Endothelial cell (in vitro differentiated cells): ENCODE measurements at places on chromosomes 6 and 20.

GRCh38 chr20:60327971-60328660 lies 369.9 kb downstream of the CDH26 start:
- H3K27me3 ChIP-seq: no peaks in the 10 kb centered on the region
- no peak overlapping the region for H3K4me3 ChIP-seq
- no peaks in the 10 kb centered on the region for H3K36me3 ChIP-seq
- no peak overlapping the region for H3K27ac ChIP-seq
- H3K4me1 ChIP-seq: no peaks in the 10 kb centered on the region

GRCh38 chr6:130138909-130139242 lies 83.9 kb downstream of the SAMD3 start:
- no peak overlapping the region for H3K27ac ChIP-seq
- no peak for DNase-seq
- no peak overlapping the region for H3K4me3 ChIP-seq
- no peaks in the 10 kb centered on the region for H3K27me3 ChIP-seq
- H3K36me3 ChIP-seq: peaks cover 31% of the 10 kb centered on the region

- H3K27me3 ChIP-seq: peaks cover 2% of the 10 kb centered on the region
- no peaks in the 10 kb centered on the region for H3K36me3 ChIP-seq
- H3K27ac ChIP-seq: no peak overlapping the region
- no peaks in the 10 kb centered on the region for H3K4me1 ChIP-seq
Measured at GRCh38 chr20:20277894-20278335, 90.0 kb upstream of the INSM1 start.

- H3K36me3 ChIP-seq: no peaks in the 10 kb centered on the region
- no peak for DNase-seq
- peaks cover 5% of the 10 kb centered on the region for H3K4me1 ChIP-seq
- H3K27ac ChIP-seq: no peak overlapping the region
Measured at GRCh38 chr6:5501837-5502236, 240.5 kb downstream of the FARS2 start.

GRCh38 chr6:18538315-18538714 lies 151.2 kb downstream of the RNF144B start:
- DNase-seq: no peak
- H3K4me1 ChIP-seq: no peaks in the 10 kb centered on the region
- no peak overlapping the region for H3K27ac ChIP-seq
- H3K27me3 ChIP-seq: no peaks in the 10 kb centered on the region

DNA sequence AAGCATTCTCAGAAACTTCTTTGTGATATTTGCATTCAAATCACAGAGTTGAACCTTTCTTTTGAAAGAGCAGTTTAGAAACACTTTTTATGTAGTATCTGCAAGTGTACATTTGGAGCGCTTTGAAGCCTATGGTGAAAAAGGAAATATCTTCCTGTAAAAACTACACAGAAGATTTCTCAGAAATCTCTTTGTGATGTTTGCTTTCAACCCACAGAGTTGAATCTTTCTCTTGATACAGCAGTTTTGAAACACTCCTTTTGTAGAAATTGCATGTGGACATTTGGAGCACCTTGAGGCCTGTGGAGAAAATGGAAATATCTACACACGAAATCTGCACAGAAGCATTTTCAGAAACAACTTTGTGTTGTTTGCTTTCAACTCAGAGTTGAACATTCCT lies 612.3 kb upstream of the ZNF337 start:
- H3K4me1 ChIP-seq: no peaks in the 10 kb centered on the region
- no peak for DNase-seq
- no peak overlapping the region for H3K4me3 ChIP-seq
- no peak overlapping the region for H3K27ac ChIP-seq
- no peaks in the 10 kb centered on the region for H3K27me3 ChIP-seq

DNA sequence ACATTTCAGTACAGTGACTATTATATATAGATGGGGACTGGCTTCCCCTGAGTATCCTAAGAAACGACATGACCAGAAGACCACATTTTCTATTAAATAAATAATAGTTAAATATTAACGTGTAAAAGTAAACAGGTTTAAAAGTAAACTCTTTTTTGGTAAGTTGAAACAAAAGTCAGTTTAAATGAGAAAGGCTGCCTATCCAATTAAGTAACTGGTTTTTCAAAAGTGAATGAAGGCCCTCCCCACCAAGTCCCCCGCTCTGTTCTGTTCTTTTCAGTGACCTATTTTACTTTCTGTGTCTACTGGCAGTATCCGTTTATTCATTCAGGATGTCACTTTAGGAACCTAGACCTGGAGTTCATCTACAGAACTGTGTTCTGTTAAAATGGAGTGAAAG lies 32.0 kb downstream of the QKI start:
- peaks cover 23% of the 10 kb centered on the region for H3K4me1 ChIP-seq
- DNase-seq: no peak
- H3K27ac ChIP-seq: no peak overlapping the region
- no peak overlapping the region for H3K4me3 ChIP-seq
- H3K36me3 ChIP-seq: peaks cover 3% of the 10 kb centered on the region

DNA sequence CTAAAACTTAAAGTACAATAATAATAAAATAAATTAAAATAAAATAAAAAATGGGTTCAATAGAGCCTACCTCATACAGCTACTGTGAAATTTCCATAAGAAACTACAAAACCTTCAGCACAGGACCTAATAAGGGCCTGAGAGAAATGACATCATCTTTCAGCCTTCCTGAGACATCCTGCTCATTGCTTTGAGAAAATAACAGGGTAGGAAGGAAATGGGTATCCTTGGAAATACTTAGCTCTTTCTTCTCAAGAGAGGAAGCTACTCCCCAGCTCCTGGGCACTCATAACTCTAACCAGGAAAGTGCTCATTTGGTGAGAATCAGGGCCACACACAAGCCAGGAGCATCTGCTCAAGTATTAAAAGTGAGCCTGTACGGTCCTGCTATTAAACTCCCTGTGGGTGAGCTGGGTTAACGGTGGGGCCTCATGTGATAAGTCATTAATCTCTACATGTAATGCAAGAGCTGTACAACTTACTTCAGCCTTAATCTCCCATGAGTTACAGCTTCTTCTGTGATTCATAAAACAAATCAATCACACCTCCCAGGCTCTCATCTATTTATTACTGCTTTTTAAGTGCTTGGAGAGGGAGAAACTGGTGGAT lies 141.4 kb downstream of the MAFB start:
- H3K27me3 ChIP-seq: peaks cover 2% of the 10 kb centered on the region
- H3K36me3 ChIP-seq: no peaks in the 10 kb centered on the region
- H3K27ac ChIP-seq: peak overlapping the region; percentile 57
- no peak overlapping the region for H3K4me3 ChIP-seq
- peaks cover 9% of the 10 kb centered on the region for H3K4me1 ChIP-seq

GRCh38 chr6:47160702-47161101 lies 118.6 kb upstream of the ADGRF1 start:
- H3K27me3 ChIP-seq: no peaks in the 10 kb centered on the region
- H3K4me1 ChIP-seq: no peaks in the 10 kb centered on the region
- no peak overlapping the region for H3K4me3 ChIP-seq
- no peak for DNase-seq
- H3K36me3 ChIP-seq: no peaks in the 10 kb centered on the region
- H3K27ac ChIP-seq: no peak overlapping the region

- no peaks in the 10 kb centered on the region for H3K36me3 ChIP-seq
- no peak overlapping the region for H3K27ac ChIP-seq
- no peak for DNase-seq
- H3K4me1 ChIP-seq: no peaks in the 10 kb centered on the region
Measured at GRCh38 chr6:18439581-18439980, 52.4 kb downstream of the RNF144B start.

GRCh38 chr20:16313917-16314316 lies 259.3 kb downstream of the KIF16B start:
- H3K4me1 ChIP-seq: no peaks in the 10 kb centered on the region
- no peak overlapping the region for H3K27ac ChIP-seq
- peaks cover 1% of the 10 kb centered on the region for H3K27me3 ChIP-seq
- no peak overlapping the region for H3K4me3 ChIP-seq

DNA sequence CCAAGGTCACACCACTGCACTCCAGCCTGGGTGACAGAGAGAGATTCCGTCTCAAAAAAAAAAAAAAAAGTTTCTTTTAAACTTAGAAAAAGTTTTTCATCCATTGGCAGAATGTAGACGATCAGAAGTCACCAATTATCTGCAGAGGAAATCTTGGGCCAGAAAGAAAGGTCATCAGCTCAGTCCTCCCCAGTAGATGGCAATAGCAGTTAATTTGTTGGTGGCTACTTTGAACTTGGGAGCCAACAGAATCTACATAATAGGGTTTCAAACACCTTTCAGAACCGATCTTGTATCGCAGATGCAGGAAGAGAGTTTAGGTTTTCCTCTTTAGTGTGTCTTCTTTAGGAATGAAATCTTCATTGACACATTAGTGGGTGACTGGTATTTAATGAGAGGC lies 41.7 kb downstream of the LBP start:
- DNase-seq: no peak
- no peaks in the 10 kb centered on the region for H3K4me1 ChIP-seq
- H3K27me3 ChIP-seq: peaks cover 2% of the 10 kb centered on the region
- no peak overlapping the region for H3K4me3 ChIP-seq
- H3K36me3 ChIP-seq: no peaks in the 10 kb centered on the region

GRCh38 chr20:59004493-59004762 lies 2.6 kb downstream of the CTSZ start:
- H3K27me3 ChIP-seq: peaks cover 8% of the 10 kb centered on the region
- peaks cover 27% of the 10 kb centered on the region for H3K36me3 ChIP-seq
- DNase-seq: no peak
- no peak overlapping the region for H3K4me3 ChIP-seq

DNA sequence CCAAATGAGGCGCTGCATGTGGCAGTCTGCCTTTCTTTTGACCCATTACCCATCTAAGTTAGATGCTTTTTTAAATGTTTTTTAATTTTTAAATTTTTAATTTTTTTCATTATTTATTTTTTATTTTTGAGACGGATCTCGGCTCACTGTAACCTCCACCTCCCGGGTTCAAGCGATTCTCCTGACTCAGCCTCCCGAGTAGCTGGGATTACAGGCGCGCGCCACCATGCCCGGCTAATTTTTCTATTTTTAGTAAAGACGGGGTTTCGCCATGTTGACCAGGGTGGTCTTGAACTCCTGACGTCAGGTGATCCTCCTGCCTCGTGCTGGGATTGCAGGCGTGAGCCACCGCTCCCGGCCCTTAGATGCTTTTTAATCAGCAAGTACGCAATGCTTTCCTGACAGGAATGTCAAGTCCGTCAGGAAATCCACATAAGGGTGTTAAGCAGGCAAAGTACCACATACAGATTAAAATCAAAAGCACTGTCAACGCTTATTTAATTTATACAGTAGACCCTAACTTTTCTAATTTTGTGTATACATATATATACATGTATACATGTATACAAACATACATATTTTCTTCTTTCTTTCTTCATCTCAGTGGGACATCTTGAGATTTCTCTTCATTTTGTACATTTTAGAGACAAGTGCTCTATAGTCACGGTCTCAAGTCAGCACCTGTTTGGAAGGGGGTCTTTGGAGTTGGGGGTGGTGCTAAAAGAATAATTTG lies 995 bp upstream of the GSTA4 start:
- H3K27me3 ChIP-seq: peaks cover 17% of the 10 kb centered on the region
- DNase-seq: peak; percentile 29
- peak overlapping the region; percentile 99 for H3K27ac ChIP-seq
- peaks cover 31% of the 10 kb centered on the region for H3K4me1 ChIP-seq

DNA sequence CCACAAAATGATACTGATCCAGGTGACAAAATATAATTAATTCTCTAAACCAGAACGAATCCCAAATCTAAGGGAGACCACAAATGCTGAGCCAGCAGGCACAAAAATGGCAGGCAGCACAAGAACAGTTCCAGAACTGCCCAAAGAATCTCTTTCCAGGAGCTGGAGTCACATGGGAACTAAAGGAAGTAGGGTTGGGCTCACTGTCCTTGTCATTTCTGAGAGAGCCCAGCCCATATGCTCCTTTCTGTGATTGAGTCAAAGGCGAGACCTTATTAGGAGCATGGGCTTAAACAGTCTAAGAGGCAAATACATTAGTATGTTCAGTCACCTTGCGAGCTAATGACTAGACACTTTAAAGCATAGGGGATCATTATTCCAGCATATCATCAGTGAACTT lies 327.6 kb upstream of the ARID1B start:
- no peaks in the 10 kb centered on the region for H3K27me3 ChIP-seq
- no peaks in the 10 kb centered on the region for H3K36me3 ChIP-seq
- H3K4me1 ChIP-seq: no peaks in the 10 kb centered on the region
- no peak overlapping the region for H3K4me3 ChIP-seq
- DNase-seq: no peak

DNA sequence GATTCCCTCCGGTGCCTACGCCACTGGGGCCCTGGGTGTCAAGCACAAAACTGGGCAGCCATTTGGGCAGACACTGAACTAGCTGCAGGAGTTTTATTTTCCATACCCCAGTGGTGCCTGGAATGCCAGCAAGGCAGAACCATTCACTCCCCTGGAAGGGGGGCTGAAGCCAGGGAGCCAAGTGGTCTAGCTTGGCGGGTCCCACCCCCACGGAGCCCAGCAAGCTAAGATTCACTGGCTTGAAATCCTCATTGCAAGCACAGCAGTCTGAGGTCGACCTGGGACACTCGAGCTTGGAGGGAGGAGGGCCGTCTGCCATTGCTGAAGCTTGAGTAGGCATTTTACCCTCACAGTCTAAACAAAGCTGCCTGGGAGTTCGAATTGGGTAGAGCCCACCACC lies 125.3 kb downstream of the FRK start:
- H3K4me1 ChIP-seq: no peaks in the 10 kb centered on the region
- no peak for DNase-seq
- H3K4me3 ChIP-seq: no peak overlapping the region

DNA sequence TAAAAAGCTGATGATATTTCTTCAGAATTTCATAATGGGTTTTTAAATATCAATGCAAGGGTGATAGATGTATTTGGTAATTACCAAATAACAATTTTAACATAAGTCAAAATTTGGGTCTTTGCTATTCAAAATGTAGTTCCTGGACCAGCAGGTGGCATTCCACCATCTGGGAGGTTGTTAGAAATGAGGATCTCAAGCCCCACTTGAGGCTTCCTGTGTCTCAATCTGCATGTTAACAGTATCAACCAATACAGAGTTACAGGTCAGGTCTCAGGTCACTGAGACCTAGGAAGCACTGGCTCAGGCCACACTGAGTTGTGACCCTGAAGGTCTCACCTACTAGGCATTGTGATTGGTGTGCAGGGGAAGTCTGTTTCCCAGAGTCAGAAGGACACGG lies 57.2 kb upstream of the MTRF1L start:
- H3K4me1 ChIP-seq: no peaks in the 10 kb centered on the region
- H3K4me3 ChIP-seq: no peak overlapping the region
- no peaks in the 10 kb centered on the region for H3K27me3 ChIP-seq
- peaks cover 6% of the 10 kb centered on the region for H3K36me3 ChIP-seq
- H3K27ac ChIP-seq: no peak overlapping the region

DNA sequence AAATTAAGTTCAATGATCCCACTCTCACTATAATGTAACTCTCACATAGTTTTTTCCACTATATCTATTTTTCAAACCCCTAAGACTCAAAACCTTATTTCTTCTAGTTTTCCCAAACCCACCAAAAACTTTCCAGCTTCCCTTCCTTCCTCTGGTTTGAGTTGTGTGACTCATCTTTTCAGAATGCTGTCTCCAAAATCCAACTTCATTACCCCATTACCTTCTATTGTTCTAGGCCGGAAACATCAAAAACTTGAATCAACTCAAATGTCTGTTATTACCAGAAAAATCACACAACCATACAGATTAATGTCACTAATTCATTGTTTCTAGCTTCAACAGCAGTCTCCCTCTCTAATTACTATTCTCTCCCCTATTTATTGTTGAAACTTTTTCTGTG lies 1090.3 kb downstream of the HACE1 start:
- H3K27me3 ChIP-seq: no peaks in the 10 kb centered on the region
- H3K4me1 ChIP-seq: no peaks in the 10 kb centered on the region
- no peak overlapping the region for H3K27ac ChIP-seq
- no peak overlapping the region for H3K4me3 ChIP-seq
- DNase-seq: no peak
- no peaks in the 10 kb centered on the region for H3K36me3 ChIP-seq
